ENCODE measurements at places on chromosomes 5 and 9.

DNA sequence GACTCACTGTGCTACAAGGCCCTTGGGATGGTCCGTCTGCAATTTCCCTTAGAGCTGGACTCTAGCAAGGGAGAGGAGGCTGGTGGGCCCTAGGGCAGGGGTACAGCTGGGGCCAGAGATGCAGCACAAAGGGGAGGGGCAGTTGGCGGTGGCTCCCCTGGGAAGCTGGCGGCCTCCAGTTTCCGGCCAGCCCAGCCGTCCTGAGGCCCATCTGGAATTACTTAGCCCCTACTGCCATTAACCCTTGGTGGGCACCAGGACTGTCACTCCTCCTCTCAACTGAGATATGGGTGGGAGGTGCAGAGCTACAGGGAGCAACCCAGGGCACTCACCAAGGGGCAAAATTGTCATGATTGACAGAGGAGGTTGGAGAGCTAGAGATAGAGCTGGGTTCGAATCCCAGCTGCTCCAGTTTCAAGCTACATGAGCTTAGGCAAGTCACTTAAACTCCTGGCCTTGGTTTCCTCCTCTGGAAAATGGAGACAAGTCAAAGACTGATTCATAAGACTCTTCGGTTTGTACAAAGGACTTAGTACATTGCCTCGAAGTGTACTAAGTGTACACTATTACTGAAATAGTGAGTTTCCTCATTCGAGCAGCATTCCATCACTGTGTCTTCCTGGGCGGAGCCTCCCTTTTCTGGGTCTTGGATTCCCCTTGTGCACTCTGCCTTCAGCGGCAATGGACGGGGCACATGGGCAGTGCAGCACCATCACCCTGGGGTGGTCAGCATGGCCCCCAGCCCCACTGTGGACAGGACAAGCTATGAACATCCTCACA lies 2.7 kb upstream of the PDGFRB start:
- no peak for DNase-seq

- DNase-seq, result no peak
Measured at GRCh38 chr5:372556-372995, 51.1 kb downstream of the AHRR start.

DNA sequence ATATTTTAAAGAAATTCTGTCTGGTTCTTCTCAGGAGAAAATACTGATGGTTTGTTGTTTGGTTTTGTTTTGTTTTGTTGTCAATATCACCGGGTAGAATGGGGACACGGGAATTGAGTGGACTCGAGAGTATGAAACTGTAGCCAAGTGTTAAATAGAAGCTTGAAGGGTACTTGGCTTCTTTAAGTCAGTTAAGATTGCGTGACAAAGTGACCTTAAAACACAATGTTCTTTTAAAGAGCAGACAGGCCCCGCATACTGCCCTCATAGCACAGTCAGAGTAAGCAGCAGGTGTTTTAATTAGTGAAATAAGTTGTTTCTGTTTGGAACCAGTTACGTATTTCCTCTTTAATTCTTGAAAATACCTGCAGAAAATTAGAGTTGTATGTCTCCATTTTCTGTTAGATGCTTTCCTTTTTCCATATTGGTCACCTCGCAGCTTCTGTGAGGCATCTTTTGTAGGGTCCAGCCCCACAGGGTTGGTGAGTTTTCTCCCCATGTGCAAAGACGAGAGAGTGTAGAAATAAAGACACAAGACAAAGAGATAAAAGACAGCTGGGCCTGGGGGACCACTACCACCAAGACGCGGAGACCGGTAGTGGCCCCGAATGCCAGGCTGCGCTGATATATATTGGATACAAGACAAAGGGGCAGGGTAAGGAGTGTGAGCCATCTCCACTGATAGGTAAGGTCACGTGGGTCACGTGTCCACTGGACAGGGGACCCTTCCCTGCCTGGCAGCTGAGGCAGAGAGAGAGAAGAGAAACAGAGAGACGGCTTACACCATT lies 9.6 kb downstream of the TRIP13 start:
- no peak for DNase-seq

DNA sequence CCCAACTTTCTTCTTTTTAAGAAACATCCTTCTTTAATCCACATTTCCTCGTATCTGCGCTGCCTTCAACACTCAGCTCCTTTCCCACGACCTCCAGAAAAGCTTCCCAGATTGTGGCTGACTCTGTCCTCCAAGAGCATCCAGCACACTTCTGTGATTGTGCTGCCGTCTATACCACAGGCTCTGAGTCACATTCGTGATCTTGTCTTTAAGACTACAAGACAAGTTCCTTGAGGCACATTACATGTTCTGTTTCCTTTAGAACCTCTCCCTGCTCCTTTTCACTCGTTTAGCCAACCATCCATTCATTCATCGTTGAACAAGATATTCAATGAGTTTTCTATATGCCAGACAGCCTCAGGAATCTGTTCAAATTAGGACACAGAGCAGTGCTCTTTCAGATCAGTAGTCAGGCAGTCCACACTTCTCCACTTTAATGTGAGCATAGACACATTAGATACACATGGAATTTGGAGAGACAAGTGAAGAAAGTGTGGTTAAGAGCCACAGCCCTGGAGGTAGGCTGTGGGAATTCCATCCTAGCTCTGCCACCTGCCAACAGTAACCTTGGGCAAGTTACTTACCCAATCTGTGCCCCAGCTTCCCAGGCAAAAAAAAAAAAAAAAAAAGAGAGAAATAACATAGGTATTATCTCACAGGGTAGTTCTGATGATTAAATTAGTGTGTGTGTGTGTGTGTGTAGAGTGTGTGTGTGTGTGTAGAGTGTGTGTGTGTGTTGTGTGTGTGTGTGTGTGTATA lies 18.9 kb downstream of the WHRN start:
- no peak for DNase-seq

DNA sequence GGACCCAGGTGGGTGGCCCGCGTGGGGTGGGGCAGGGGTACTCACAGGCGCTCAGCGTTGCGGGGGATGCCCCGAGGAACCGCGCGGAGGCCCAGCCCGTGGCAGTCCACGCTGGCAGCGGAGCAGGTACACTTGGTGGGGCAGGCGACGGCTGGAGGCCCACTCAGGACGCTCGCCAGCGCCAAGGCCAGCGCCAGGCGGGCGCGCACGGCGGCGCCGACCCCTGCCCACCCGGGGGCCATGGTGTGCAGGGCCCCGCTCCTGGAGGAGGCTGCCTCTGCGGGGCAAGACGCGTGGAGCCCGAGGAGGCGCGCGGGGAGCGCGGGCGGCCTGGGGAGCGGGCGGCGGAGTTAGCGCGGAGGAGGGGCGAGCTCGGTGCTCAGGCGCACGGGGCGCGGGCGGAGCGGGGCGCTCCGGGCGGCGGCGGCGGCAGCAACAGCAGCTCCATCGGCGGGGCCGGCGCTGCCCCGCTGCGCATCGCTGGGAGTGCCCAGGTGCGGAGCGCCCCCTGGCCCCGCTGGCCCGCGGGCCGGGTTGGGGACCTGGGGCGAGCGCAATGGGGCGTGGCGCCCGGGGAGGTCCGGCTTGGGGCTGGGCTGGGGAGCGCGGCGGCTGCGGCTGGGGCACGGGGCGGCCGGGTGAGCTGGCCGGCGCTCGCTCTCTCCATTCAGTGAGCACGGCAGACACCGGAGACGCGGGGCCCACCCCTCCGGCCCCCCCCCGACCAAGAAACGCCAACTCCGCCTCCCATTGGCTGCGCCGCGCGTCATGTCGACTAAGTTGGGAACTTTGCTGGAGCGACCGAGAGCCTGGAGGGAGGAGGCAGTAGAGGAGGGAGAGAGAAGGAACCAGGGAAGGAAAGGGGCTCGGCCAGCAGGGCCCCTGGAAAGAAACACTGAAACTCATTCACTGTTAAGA lies at the start of gene SLIT3:
Gene SLIT3, minus strand, starts transcription at position 672 of the 918 bp plus-strand sequence. Its CDS starts 430 bp downstream, at position 242.
- DNase-seq, result no peak

- DNase-seq, result peak; percentile 74
Measured at GRCh38 chr9:86549401-86549811, 195.2 kb upstream of the TUT7 start.

- no peak for DNase-seq
Measured at GRCh38 chr5:150116667-150117400, 30.5 kb upstream of the CSF1R start.

Data from HS-27A (cell line).